HFFc6 (cell line): ENCODE measurements at places on chromosomes 1 and 21. TPM values are rescaled to one million over a fixed set of nuclear protein-coding genes. Genes with fewer than 3 reads are reported as not detected.

The C1orf185 gene
- total RNA-seq: not detected in 3 replicates

The MAP3K7CL gene
- total RNA-seq: 5.9 to 11.3 TPM (median 9.9 TPM) in 3 replicates

The NUP210L gene
- not detected in 3 replicates for total RNA-seq

The LCE2C gene
- total RNA-seq: not detected in 2 replicates

The PGLYRP4 gene
- total RNA-seq: not detected in 3 replicates

GRCh38 chr1:168829876-168830275, 100.9 kb upstream of the DPT start:
- DNase-seq: no peak

DNA sequence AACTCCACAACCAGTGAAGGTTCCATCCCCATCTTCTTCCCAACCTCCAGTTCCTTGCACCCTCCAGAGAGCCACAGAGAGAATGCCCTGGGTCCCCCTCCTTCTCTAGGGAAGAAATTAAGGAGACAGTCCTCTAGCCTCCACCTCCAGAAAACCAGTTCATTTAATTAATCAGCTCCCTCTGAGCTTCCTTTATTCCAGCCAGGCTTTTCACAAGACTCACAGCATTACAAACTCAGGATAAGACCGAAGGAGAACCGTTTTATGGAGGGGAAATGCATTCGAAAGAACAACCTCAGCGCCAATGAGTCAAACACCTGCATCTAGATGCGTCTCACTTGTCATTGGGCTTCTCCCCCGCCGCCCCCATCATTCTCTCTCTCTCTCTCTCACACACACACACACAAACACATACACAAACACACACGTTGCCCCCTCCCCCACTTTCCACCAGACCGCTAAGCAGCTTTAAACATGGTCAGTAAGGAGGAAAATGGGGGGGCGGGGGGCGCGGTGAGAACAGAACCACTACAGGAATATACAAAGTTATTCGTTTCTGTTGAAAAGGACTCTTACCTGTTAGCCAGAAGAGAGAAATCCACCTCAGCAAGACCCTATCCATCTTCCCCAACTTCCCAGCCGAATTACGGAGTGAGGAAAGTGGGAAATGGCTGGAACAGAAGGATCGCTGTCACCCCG, 544 bp downstream of the ILDR2 start:
- DNase-seq: no peak

The MPC2 gene
- 115 and 120 TPM in 2 replicates for total RNA-seq

The TMPRSS15 gene
- total RNA-seq: not detected in 3 replicates

The MYOM3 gene
- 0.05 to 0.07 TPM in 2 of 3 replicates, not detected in the other for total RNA-seq

DNA sequence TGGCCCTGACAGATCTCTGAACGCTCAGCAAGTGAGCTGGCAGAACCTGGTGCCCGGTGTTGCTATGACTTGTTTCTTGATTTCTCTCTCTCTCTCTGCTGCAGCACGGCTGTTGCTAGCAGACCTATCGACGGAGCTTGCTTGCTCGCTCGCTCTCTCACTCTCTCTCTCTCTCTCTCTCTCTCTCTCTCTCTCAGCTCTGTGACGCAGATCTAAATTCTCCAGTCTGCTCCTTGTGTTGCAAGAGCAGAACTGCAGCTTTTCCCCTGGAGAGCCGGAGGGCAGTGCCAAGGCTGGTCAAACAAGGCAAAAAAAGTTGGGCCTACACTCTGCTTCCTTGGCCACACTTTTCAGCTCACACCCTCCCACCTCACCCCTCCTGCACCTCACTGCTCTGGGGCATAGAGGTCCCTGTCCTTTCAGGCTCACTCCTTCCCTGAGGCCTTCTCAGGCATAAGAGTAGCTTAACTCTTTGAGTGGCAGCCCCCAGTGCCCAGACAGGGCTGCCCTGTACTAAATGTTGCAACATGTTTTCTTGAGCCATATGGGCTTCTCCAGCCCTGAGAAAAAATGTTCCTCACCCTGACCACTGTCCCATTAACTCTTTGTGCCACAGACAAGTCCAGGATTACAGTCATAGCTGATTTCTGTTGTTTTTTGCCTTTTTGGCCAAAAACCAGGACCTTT, 72.2 kb downstream of the CD46 start:
- peak; percentile 99 for DNase-seq

GRCh38 chr1:29197590-29197924, 15.9 kb upstream of the SRSF4 start:
- DNase-seq: peak; percentile 45

- DNase-seq: no peak
Observed at GRCh38 chr1:75257424-75257823, 123.2 kb downstream of the LHX8 start.

The KRTAP26-1 gene
- not detected in 3 replicates for total RNA-seq

- DNase-seq: no peak
Observed at GRCh38 chr1:41617336-41617735, 132.9 kb upstream of the EDN2 start.

DNA sequence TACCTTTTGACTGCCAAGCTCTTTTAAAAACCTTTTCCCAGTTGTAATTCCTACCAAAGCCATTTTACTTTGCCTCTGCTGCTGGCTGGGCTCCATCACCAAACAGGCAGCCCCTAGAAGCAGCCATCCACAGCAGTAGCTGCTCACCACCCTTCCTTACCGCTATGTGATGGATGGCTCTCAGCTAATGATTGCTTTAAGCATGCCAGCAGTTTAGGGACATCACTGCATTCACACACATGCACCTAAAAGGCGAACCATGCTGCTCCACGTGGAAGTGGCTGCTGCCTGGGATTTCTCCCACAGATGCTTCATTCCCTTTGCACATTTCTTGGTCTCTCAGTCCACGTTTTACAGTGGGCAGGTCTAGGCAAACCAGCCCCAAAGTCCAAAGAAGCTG, 46.3 kb upstream of the PDE9A start:
- DNase-seq: no peak

- DNase-seq: no peak
Observed at GRCh38 chr1:232316864-232317263, 313.1 kb downstream of the SIPA1L2 start.

DNA sequence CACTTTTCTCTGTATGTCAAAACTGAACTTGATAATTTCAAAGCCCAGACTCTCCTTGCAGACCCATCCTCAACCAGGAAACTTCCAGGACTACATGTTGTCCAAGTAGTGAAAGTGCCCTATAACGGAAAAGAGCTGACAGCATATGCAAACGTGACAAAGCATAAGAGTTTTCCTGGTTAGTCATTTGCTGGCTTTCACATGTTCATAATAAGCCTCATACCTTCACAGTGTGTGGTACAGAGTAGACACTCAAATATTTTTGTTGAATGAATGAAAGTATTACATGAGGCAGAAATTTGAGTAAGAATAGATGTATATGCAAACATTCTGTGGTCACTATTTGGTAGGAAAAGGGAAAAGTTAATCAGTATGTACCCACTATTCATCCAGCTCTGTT, 473.3 kb downstream of the MRPL39 start:
- DNase-seq: peak; percentile 59

The TNN gene
- total RNA-seq: not detected in 3 replicates

The CYP4A11 gene
- not detected in 3 replicates for total RNA-seq

- no peak for DNase-seq
Observed at GRCh38 chr1:150235294-150235851, 539 bp downstream of the ANP32E start.

The TNFSF4 gene
- 0.75 to 2.6 TPM (median 1.0 TPM) in 3 replicates for total RNA-seq

DNA sequence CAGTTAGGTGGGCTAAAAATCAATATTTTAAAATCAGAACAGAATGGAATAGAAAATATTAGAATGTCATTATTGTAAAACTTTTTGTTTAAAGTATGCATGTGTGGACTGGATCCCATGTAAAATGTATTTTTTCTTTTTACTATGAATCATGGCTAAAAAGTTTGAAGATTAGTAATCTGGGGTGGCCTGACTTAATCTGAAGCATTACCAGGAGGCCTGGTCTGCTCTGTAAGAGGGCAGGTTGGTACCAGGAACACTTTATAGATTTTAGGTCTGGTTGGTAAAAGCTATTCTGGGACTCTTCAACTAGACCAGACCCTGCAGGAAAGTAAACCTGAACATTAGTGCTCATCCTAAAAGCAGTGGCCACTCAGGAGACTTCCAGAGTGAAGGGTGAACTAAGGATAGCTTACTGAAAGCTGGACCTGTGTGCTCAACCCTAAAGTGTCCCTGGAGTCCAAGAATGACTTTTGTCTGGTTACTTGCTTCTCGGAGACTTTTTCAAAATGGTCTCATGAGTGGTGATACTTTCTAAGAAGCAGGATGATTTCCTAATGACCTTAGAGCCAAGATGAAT, 16.5 kb downstream of the RGL1 start:
- peak; percentile 11 for DNase-seq

DNA sequence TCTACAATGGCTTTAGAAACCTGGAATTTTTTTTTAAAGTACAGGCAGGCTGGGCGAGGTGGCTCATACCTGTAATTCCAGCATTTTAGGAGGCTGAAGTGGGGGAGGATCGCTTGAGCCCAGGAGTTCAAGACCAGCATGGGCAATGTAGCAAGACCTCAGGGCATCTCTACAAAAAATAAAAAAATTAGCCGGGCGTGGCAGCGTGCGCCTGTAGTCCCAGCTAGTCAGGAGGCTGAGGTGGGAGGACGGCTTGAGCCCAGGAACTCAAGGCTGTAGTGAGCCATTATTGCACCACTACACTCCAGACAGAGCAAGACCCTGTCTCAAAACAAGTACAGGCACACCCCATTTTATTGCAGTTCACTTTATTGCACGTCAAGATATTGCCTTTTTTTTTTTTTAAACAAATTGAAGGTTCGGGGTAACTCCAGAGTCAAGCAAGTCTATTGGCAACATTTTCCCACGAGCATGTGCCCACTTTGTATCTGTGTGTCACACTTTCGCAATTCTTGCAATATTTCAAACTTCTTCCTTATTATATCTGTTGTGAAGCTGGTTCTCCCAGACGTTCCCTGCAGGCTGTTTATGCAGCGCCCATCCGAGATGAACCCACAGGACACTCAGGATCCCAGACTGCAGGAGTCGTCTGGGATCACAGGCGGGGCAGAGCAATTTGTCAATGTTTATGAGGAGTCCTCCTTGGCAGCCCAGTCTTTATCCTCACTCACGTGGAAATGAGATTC, 4.7 kb downstream of the HES2 start:
- DNase-seq: no peak

The IFI44 gene
- total RNA-seq: 1.3 to 2.6 TPM (median 1.4 TPM) in 3 replicates

DNA sequence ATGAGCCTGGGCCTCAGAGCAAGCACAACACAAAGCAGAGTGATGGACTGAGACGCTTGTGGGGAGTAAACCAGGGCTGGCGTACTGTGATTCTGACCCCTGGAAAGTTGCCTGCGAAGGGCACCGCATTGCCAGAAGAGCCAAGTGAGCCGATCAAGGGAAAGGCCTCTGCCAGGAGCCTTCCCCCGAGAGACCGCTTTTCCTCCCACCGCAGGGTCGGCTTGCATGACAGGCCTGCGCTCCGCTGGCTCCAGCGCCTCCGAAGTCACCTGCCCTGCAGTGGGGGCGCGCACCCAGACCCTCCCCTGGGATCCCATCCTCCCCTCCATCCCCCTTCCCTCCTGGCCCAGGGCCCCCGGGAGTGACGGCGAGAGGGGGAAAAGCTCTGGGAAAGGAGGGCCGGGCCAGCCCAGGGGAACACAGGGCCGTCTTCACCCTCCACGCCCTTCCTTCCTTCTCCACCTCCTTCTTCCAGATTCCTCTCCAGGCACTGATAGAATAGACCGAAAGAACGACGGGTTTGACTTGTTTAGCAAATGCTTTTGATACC, 165.0 kb downstream of the TRIM33 start:
- no peak for DNase-seq

DNA sequence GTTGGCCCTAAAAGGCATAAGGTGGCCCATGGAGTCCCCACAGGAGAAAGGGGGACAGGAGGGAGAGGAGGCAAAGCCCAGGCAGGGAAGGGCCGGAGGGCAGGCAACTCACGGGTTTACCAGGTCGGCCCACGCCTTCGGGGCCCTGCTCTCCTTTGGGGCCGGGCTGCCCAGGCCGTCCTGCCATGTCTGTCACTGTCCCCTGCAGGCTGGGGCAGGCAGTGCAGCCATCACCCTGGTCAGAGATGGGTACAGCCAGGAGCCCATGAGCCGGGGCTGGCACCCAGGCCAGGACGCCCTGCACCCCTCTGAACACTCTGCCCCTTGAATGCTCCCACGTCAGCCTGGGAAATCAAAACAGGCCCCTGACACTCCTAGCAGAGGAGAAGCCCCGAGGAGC, 19.8 kb downstream of the COL16A1 start:
- no peak for DNase-seq

DNA sequence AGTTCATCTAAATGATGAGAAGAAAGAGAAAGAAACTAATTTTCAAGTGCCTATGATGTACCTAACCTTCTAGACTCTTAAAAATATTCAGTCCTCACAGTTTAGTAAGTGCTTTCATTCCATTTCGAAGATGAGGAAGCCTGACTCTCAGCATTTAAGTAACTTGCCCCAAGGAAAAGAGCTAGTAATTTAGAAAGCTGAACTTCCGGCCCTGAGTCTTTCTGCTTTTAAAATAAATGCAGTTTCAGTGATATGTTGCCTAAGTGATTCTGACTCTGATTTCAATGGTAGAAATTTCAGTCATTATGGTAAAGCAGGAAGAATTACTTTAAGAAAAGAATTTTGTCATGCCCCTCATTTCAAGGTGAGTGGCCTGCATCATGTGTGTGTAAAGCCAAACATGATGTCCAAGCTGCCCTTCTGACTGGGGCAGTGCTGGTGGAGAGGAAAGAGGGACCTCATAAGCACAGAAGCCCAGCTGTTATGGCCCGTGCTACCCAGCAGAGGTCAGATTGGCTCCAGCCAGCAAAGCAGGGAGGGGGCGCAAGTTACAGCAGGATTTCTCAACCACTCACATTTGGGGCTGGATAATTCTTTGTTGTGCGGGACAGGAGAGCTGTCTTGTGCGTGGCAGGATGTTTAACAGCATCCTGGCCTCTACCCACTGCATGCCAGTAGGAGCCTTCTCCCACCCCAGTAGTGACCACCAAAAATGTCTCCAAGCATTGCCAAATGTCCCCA, 10.7 kb downstream of the ATP1A4 start:
- DNase-seq: no peak

The CORT gene
- total RNA-seq: 0.29 to 0.43 TPM in 2 of 3 replicates, not detected in the other

GRCh38 chr1:29651684-29652665, 415.7 kb downstream of the PTPRU start:
- no peak for DNase-seq

- DNase-seq: no peak
Observed at GRCh38 chr1:112048421-112048820, 59.0 kb upstream of the KCND3 start.

- DNase-seq: no peak
Observed at GRCh38 chr1:51518586-51519047, 449 bp downstream of the EPS15 start.

DNA sequence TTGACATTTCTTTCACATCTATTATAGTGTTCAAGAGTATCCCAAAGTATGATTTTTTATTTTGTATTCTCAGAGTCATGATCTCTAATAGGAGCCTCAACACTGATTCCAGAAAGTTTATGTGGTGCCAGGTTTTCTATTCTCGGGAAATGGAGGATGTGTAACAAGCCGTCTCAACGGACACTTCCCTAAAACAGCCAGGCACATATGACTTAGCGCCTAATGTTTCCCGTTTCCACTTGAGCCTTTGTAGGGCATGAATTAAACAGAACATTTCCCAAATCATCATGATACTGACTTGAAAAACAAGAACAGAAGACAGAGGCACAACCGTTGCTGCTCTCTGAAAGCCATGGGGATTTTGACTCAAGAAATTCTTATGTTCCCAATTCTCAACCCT, 8.0 kb downstream of the CYYR1 start:
- no peak for DNase-seq

The ENAH gene
- 124 to 171 TPM (median 142 TPM) in 3 replicates for total RNA-seq

The FMOD gene
- 0.19 to 0.74 TPM (median 0.65 TPM) in 3 replicates for total RNA-seq

The TMEM82 gene
- total RNA-seq: not detected in 3 replicates

The NEGR1 gene
- 59.3 to 77.4 TPM (median 64.5 TPM) in 3 replicates for total RNA-seq
